ENCODE measurements at places on chromosomes 5 and 9. TPM values are rescaled to one million over a fixed set of nuclear protein-coding genes. Genes with fewer than 3 reads are reported as not detected.

The PFN3 gene
- total RNA-seq = not detected

DNA sequence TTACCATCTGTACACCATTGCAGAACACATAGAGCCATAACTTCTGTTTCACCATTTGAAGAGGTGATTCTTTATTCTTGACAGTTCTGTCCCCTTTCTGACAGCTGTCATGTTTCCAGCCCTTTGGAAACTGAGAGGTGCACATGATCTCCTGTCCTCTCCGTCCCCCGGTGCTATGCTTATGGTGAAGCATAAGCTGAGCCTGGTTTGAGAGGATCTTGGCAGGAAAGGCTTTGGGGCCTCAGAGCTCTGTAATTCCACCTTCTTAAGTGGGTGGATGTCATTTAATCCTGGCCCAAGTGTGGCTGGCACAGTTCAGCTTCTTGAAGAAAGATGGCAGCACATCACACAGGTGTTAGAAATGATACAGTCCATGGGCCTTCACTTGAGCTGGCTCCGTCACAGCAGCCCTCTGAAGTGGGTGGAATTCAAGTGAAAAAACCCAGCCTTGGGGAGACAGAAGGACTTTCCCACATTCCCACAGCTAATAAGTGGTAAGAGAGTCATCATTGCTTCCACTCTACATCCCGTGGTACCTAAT lies 30.7 kb upstream of the GRPEL2 start:
- no peak for DNase-seq

The FAM221B gene
- total RNA-seq = not detected

DNA sequence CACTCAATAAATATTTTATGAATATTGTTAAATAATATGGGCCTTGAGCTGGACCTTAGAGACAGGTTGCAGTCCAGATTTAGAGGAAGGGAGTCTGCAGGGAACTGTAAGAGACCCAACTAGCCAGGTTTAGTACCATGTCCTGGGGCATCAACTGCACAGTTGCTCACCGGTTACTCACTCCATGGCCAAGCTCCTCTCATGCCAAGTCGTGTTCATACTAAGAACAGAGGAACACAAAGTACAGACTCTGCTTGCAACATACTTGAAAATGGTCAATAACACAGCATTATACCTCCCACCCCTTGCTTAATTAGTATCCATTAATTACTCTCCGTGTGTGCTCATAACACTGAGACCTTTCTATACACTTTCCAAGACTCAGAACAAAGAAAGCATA lies 317.6 kb upstream of the PIK3R1 start:
- no peak for DNase-seq

The TTLL11 gene
- 23.7 TPM for total RNA-seq

- DNase-seq = no peak
Measured at GRCh38 chr5:72937517-72938061, 18.3 kb upstream of the FCHO2 start.
